Stimulated activated CD4-positive, alpha-beta T cell treated with anti-CD3 and anti-CD28 coated beads, TNF-alpha, amount 100 ng/mL, for 1 hour (primary cell): ENCODE measurements at places on chromosomes 13 and 19.
A peak's percentile ranks its signal among the peaks of the same experiment; 100 is the strongest.

DNA sequence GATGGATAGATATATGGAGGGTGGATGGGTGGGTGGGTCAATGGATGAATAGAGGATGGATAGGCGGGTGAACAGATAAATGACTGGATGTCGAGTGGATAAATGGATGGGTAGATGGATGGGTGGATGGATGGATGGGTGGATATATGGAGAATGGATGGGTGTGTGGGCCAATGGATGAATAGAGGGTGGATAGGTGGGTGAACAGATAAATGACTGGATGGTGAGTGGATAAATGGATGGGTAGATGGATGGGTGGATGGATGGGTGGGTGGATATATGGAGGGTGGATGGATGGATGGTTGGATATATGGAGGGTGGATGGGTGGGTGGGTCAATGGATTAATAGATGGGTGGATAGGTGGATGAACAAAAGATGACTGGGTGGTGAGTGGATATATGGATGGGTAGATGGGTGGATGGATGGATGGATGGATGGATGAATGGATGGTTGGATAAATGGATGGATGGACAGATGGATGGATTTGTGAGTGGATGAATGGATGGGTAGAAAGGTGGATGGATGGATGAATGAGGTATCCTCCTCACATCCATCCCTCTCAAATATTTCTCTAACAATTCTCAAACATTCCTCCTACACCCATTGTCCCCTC lies 21.0 kb downstream of the AXL start:
- no peak for DNase-seq

DNA sequence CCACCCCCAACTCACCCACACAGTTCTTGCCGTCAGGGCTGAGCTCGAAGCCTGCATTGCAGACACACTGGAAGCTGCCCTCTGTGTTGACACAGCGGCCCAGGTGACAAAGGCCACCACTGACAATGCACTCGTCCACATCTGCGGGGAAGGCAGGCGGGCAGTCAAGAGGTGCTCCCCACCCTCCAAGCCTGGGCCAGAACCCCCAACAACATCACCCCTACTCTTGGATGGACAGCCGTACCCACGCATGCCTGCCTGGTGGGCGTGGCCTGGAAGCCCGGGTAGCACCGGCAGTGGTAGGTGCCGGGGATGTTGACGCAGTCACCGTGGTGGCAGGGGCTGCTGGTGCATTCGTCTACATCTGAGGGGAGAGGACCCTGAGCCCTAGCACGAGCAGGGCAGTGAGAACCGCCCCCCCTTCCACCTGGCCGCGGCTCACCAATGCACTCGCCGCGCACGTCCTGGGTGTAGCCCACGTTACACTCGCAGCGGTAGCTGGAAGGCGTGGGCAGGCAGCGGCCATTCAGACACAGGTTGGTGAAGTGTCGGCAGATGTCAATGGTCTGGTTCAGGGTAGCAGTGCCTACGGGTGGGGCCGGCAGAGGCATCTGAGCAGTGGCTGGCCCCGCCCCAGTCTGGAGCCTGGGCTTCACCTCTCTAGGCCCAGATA lies 13.3 kb downstream of the FBN3 start:
- DNase-seq: no peak

GRCh38 chr13:29421118-29421517 lies 174.4 kb downstream of the SLC7A1 start:
- DNase-seq: no peak

- DNase-seq: no peak
Observed at GRCh38 chr13:23450340-23451046, 17.0 kb upstream of the SACS start.

GRCh38 chr13:23856008-23856750 lies 33.0 kb downstream of the MIPEP start:
- DNase-seq: no peak

DNA sequence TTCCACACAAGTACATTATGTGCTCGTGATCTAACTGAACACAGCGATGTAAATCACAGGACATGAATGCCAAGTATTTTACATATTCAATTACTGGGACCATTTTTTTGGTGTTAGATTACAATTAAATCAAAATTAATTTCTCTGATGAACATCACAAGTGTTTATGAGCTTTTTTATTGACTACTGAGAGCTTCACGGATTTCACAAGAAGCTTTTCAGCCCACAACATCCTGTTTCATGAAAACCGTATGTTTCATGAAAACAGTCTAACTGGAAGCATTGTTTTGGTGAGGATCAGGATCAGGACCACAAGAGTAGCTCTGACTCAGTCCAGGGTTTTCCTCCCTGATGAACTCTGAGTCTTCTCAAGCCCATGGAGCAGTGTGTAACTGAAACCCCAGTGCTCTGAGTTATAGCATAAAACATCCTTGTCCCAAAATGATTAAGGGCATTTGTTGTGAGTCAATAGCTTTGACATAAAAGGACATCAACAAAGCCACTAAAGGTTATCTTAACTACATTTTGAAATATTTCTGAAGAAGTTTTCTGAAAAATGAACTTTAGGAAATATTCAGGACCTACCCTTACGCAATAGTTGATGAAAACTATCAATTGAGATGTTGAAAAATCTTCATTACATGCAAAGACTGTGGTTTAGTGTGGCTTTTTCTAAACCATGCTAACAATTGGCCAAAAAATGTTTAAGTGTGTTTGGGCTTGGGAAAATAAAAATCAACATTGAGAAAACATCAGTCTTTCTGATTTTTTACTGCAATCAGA lies 49.3 kb downstream of the UFM1 start:
- no peak for DNase-seq

GRCh38 chr13:35729926-35730627 lies 253.6 kb upstream of the MAB21L1 start:
- DNase-seq: no peak

DNA sequence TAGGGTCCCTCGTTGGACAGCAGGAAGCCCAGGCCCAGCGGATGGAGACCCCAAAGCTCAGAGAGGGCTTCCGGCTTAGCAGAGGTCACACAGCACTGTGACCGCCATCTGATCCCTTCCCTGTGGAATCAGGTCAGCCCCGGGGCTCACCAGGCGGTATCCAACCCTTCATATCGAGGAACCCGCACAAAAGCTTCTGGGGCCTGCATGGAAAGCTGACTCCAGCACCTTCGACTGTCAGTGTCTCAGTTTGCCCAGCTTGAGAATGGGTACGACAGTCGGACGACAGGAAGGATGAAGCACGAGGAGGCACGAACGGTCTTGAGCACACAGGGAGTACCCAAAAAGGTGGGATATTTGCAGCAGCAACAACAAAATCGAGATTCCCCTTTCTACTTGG lies 2.6 kb downstream of the TLE5 start:
- DNase-seq: no peak

GRCh38 chr13:30978981-30979956 lies 46.8 kb downstream of the TEX26 start:
- peak; percentile 21 for DNase-seq

GRCh38 chr19:39927524-39928356 lies 6.7 kb downstream of the FCGBP start:
- no peak for DNase-seq

DNA sequence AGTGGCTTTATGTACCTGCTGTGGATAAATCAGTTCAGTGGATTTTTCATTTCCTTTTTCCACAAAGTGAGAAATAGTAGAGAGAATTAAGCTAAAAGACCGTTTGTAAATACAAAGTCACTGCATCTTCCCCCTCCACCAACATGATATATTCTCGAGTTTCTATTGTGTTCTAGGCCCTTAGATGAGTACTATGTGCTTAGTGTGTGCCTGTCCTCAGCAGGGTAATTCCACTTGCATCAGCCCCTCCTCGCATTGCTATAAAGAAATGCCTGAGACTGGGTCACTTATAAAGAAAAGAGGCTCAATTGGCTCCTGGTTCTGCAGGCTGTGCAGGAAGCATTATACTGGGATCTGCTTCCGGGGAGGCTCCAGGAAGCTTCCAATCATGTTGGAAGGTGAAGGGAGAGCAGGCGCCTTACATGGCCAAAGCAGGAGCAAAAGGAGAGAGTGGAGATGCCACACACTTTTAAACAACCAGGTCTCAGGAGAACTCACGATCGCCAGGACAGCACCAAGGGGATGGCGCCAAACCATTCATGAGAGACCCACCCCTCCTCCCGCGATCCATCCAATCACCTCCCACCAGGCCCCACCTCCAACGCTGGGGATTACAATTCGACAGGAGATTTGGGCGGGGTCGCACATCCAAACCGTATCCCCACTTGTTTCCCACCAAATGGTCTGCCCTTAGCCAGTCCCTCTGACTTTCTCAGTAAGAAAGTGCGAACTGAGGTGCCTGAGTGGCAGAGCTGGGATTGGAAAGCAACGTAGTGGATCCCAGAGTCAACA lies 102.3 kb upstream of the ABCC4 start:
- DNase-seq: no peak

GRCh38 chr19:45145270-45146189 lies 15.3 kb downstream of the NKPD1 start:
- DNase-seq: no peak

DNA sequence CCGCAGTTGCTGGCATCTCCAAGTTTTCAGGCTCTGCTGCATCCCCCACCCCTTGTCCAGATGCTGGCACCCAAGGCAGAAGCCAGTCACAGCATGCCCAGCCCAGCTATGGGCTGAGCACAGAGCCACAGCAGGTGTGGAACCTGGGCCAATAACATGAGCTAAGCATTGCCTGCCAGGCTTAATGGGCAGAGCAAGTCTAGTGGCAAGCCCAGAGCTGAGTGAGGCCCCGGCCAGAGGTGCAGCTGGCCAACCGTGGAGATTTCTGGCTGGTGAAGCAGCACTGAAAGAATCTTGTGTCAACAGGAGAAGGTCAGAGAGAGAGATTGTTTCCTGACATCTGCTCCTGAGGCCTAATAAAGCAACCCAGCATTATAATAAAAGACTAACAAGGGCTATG lies 111.0 kb downstream of the B3GLCT start:
- DNase-seq: no peak

DNA sequence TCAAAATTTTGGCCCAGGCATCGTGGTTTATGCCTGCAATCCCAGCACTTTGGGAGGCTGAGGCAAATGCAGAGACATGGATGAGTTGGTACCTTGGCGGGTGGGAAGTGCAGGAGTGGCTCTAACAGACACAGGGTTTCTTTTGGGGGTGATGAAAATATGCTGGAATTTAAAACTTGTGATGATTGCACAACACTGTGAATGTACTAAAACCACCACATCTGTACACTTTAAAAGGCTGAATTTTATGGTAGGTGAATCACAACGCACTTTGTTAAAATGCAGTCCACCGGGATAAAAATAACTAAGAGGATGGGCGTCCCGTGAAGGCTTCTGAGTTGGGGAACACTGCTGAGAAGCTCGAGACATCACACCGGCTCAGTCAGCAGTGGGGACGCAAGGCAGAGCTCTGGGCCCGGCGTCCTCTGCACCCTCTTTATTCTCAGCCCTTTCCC lies 47.1 kb downstream of the MLLT1 start:
- no peak for DNase-seq

DNA sequence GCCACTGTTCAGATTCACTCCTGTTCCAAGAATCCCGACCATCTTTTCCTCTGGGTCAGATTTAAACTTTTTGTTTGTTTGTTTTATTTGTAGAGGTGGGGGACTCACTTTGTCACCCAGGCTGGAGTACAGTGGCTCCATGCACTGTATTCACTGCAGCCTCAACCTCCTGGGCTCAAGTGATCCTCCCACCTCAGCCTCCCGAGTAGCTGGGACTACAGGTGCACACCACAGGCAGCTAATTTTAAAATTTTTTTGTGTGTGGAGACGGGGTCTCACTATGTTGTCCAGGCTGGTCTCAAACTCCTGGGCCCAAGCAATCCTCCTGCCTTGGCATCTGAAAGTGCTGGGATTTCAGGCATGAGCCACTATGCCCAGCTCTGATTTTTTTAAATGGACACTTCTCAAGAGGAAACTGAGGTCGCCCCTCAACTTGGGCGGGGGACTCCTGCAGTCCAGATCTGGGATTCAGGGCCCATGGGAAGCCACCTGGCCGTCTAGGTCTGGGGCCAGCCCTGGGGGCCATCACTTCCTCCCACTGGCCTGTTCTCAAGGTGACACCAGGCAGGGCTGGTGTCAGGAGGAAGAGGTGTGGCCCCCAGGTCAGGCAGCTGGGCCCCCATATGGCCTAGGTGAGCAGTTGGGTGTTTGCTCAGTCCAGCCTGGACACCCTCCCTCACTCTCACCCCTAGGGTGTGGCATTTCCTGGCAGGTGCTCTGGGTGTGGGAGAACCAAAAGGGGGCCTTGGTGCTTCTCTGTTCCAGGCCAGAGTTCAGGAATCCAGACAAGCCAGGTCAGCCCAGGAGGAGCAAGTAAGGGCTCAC lies 1.3 kb downstream of the B3GNT3 start:
- DNase-seq: no peak

- DNase-seq: no peak
Observed at GRCh38 chr13:113548778-113549621, 35.6 kb upstream of the TFDP1 start.

- no peak for DNase-seq
Observed at GRCh38 chr13:60893801-60894200, 496.8 kb downstream of the TDRD3 start.
